ENCODE measurements at places on chromosomes 4 and X.

DNA sequence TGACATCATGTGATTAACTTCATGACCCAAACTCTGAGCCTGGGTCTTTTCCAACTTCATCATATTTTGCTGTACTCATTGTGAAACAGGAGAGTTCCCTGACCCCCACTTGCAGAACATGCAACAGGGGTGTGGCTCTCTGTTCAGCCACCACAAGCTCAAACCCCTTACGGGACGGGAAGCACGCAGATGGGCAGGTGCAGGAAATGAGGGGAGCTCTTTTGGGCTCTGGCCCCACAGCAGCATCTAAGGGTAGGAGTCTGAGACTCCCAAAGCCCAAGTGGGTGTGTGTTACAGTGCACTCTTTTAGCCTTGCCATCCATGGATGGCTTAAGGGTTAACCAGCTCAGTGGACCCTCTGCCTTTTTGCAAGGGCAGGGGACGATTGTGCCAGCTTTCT lies 599.5 kb upstream of the SMIM31 start:
- no peak for DNase-seq

DNA sequence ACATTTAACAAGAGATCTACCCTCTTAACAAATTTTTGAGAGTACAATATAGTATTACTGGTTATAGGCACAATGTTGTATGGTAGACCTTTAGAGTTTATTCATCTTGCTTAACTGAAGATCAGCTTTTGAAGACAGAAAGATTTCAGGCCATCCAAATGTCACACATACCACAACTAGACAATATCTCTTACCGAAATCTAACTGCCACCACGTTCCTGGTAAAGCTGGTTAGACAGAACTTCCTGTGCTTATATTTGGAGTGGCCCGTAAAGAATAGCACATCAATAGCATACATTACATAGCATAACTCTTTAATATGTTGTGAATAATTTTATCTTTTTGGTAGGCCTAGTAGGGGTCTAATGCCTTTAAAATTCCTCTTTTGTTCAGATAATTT lies 29.8 kb upstream of the ARHGEF6 start:
- no peak for DNase-seq

DNA sequence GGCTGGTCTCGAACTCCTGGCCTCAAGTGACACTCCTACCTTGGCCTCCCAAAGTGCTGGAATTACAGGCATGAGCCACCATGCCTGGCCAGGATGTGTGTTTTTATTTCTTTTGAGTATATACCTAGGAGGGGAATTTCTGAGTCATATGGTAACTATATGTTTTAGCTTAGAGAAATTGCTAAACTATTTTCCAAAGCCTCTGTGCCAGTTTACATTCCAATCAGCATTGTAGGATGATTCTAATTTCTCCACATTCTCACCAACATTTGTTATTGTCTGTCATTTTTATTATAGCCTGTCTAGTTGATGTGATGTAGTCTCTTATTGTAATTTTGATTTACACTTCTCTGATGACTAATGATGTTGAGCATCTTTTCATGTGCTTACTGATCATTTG lies 1576.0 kb downstream of the RPA4 start:
- DNase-seq: peak; percentile 12

- no peak for DNase-seq
These were observed 73.3 kb upstream of the HHIP start for GRCh38 chr4:144572660-144573059.

GRCh38 chr4:3647421-3647820 lies 115.2 kb upstream of the LRPAP1 start:
- DNase-seq: no peak

DNA sequence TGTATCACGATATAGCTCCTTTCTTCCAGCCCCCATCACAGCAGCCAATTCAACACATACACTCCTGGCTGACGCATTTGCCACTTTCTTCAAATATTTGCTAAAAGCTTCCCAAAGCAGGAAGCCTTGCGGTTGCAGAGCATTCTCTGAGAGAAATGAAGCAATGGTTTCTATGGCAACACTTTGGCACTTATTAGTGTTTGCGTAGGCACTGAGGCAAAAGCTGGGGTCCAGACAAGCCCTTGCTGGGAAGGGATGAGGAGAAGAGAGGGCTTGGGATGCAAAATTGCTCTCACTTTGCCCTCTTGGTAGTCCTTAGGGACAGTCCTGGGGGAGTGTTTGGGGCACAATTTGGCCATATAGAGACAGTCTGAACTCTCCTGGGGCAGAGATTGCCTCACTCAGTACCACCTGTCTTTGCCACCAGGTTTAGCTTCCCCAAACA lies 55.0 kb upstream of the PAK3 start:
- peak; percentile 13 for DNase-seq

DNA sequence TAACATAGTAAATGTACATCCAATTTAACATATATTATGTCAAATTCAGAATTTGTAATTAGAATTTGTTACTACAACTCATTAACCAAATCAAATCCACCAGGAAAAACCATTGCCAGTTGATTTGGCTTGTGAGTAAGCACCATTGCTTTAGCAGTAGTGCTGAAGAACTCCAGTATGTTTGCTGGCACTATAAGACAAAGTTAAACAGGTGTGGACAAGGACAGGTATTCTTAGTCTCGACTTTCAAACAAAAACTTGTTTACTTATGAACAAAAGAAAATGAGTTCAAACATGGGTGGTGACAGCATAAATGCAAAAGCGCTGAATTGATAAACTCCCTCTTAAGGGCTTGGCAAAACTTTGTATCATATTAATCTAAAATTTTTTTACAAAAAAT lies 1.3 kb upstream of the ADH7 start:
- no peak for DNase-seq

- peak; percentile 4 for DNase-seq
These were observed 16.0 kb downstream of the MEPE start for GRCh38 chr4:87848622-87849351.

- peak; percentile 60 for DNase-seq
These were observed 24.9 kb downstream of the ARL9 start for GRCh38 chr4:56530269-56531148.

GRCh38 chr4:83709627-83710026 lies 173.7 kb downstream of the GPAT3 start:
- no peak for DNase-seq

- no peak for DNase-seq
These were observed 17.7 kb downstream of the IL3RA start for GRCh38 chrX:1354036-1355019.

DNA sequence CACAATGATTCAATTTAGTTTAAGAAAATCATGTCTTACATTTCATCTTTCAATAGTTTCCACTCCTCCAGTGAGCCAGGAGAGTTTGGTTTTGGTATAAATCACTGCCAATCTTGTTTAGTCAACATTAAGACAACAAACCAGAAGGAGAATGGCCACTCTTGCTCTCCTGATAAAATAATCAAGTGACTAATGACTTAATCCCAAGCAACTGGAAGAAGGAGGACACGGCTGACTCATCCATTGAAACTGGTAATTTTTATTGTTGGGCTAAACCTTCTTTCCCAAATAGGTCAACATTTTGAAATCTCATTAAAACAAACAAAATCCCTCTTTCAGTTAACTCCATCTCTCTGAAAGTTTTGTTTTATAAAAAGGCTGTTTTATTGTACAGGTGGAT lies 230.2 kb downstream of the CLCN4 start:
- DNase-seq: peak; percentile 10

- peak; percentile 79 for DNase-seq
These were observed 1.6 kb downstream of the PRICKLE3 start for GRCh38 chrX:49184294-49185281.

DNA sequence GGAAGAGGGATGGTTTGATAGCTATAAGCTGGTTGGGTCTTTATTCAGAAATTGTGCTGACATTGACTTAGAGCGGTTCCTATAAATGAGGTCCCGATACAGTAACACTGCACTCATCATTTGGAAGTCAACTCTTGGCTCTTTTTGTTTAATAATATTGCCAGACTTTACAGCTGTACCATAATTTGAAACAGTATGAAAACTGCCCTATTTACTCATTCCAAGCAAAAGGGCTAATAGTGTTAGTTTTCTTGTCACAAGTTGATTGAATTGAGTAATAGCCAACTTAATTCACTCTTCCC lies 128.4 kb upstream of the LIMCH1 start:
- DNase-seq: no peak

GRCh38 chr4:126710935-126711334 lies 921.8 kb upstream of the INTU start:
- DNase-seq: no peak

- DNase-seq: no peak
These were observed 42.4 kb downstream of the DCUN1D4 start for GRCh38 chr4:51885363-51885762.

DNA sequence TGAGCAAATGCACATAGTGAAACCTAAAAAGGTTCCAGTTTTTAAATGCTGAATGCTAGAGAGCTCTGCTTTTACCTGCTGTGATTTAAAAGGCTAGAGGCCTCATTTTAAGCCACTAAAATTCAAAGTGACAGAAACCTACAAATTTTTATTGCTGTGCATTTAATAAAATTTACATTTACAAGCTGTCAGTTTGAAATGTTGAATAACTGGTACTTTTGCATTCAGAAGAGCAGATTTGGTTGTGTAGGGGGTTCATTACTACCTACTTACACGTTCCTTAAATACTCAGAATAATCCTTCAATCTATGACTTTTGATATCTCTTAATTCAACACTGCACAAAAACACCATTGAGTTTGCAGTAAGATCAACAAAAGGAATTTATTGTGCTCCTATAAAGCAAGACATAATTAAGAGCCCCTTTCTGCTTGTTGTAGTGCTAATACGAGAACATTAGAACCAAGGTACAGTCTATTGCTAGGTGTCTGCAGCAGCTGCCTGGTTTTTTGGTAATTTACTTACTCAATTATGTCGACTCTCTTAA lies 27.9 kb downstream of the NKX3-2 start:
- DNase-seq: no peak

- DNase-seq: no peak
These were observed 24.7 kb downstream of the ETNPPL start for GRCh38 chr4:108738003-108738706.

- peak; percentile 30 for DNase-seq
These were observed at the start of gene POU4F2 for GRCh38 chr4:146638786-146639505. Gene POU4F2, plus strand, starts transcription at chr4:146638893. Its CDS starts 248 bp downstream, at chr4:146639141.

GRCh38 chrX:107713543-107714205 lies 61.9 kb downstream of the TSC22D3 start:
- DNase-seq: no peak

GRCh38 chrX:19673375-19674040 lies 158.2 kb upstream of the MAP3K15 start:
- DNase-seq: peak; percentile 95

DNA sequence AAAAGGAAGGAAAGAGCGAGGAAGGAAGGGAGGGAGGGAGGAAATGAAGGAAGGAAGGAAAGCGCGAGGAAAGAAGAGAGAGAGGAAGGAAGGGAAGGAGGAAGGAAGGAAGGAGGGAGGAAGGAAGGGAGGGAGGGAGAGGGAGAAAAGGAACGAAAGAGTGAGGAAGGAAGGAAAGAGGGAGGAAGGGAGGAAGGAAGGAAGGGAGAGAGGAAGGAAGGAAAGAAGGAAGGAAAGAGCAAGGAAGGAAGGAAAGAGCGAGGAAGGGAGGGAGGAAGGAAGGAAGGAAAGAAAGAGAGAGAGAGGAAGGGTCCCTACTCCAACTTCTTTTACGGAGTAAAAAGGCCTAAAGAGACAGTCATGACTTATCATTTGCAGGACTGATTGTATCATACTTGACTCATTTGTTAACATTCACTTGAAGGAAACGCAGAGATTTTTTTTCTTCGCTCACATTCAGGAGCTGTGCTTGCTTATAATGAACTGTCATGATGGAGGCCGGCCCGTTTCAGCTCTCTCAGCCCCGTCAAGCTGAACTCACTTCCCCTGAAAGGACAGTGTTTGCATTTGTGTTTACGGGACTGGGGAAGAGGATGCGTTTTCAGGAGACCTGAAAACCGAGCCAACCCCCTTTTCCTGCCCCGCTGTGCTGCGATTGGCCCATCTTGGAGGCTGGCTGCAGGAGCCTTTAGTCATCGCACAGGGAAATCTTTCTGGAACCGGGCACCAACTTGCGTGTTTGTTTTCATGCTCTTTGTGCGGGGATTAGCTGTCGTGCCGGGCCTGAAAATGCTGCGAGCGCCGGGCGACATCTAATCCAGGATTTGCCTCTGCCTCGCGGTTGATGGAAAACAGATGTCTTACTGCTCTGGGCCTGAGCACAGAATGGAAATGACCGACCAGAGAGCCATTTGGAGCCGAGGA lies 17.8 kb downstream of the TRIM2 start:
- DNase-seq: peak; percentile 82

- no peak for DNase-seq
These were observed 29.4 kb upstream of the KIAA0232 start for GRCh38 chr4:6753103-6753560.

- no peak for DNase-seq
These were observed 720 bp upstream of the STK26 start for GRCh38 chrX:132022198-132022966.

- no peak for DNase-seq
These were observed 483.6 kb downstream of the SH2D1A start for GRCh38 chrX:124829930-124830329.

GRCh38 chrX:103704863-103705262 lies 5.8 kb upstream of the TMEM31 start:
- DNase-seq: no peak

GRCh38 chrX:106899276-106899675 lies 3.9 kb downstream of the RIPPLY1 start:
- DNase-seq: no peak

GRCh38 chr4:78845472-78845871 lies 69.3 kb downstream of the BMP2K start:
- no peak for DNase-seq

DNA sequence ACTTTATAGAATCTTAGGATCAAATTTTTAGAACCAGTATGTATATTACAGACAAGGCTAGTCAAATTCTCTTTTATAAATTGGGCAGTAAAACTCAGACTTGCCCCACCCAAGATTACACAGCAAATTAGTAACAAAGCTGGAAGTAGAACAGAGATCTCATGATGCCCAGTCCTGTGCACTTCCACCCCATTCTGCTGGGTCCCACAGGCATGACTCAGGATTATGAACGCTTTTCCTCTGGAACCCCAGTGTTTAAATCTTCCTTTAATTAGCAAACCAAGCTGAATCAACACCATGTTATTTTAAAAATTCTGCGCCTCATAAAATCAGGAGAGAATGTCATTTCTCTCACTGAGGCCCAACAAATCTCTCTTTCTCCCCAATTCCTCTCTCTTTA lies 1.5 kb upstream of the IL13RA2 start:
- DNase-seq: peak; percentile 25

- DNase-seq: no peak
These were observed 54.4 kb downstream of the VGLL1 start for GRCh38 chrX:136586386-136586785.

GRCh38 chrX:109862433-109862832 lies 129.4 kb upstream of the ACSL4 start:
- peak; percentile 21 for DNase-seq

GRCh38 chrX:136523770-136524169 lies 8.2 kb upstream of the VGLL1 start:
- no peak for DNase-seq

DNA sequence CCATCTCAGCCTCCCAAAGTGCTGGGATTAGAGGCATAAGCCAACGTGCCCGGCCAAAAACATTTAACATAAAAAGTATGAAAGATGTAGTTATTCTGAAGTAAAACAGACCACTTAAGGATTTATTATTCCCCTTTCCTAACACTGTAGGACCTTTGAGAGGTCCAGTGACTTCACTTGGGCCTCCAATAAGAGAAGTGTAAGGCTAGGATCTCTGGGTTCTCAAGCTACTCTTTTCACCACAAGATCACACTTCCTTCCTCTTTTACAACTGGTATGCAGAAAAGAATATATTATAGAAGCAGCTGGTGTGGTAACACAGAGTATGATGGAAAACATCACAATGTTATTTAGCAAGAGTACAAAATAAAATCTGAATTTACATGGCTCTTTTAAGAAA lies 30.2 kb upstream of the CCNG2 start:
- DNase-seq: no peak

- no peak for DNase-seq
These were observed 412.7 kb downstream of the KCNIP4 start for GRCh38 chr4:21535898-21536297.

- DNase-seq: no peak
These were observed 219.1 kb downstream of the SHROOM3 start for GRCh38 chr4:76654084-76654483.
